ENCODE measurements at places on chromosomes 11 and 22.

DNA sequence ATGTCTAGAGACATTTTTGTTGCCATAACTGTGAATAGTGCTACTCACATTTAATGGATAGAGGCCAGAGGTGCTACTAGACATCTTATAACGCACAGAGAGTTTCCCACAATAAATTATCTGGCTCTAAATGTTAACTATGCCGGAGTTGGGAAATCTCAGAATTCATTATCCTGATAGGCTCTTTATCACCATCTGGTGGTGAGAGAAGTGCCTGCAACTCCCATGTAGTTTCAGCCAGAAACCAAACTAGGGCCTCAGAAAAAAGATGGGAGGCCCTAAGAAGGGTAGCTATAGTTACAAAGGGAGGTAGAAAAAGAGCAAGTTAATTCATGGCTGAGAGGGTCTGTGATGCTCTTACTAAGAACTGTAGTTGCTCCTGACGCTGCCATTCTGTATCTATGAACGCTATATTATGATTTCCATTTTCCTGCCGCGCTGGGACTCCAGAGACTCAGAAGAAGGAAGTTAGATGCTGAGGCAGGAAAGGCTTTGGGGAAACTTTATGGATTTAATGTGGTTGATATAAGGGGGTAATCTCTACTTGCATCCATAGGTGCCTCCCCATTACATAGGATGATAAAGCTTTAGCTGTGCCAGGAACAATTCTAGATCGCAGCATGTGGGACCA, 22.9 kb upstream of the MRPL17 start:
- peak; percentile 37 for DNase-seq

GRCh38 chr11:67372993-67373647, at the start of gene CLCF1:
TSS of gene CLCF1 (minus strand) at chr11:67373598. CDS start at chr11:67373539, 59 bp downstream.
- no peak for DNase-seq

DNA sequence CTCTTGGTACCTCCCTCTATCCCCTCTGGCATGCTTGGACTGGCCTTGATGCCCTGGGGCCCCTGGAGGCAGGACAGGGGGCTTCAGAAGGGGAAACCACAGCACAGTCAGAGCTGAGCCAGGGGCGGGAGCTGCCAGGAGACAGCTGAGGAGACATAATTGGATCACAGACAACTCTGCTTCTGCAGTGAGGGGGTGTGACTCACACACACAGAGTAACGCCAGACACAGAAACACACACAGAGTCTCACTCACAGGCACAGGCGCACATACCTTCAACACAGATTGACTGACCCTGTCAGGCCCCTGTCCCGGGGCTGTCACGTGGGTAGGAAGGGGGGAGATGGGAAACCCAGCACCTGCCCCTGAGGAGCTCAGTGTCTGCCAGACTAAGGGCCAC, 20.6 kb downstream of the STARD10 start:
- DNase-seq = no peak

DNA sequence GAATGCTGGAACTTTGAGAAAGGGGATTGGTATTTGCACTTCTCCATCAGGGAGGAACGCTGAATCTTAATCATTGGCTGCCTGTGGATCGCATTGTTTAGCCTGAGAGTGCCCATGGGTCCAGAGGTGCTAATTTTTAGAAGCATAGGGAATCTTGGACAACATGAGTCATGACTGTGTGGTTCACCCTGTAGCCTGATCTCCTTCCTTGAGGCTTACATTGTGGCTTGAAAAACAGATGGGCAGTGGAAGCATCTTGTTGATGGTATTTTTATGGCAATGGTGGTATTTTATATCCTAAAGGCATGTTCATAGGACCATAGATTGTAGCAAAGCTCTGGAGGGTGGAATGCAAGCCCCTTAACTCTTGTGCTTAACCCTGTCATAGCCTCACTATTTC, 99.2 kb upstream of the DBX1 start:
- no peak for DNase-seq

DNA sequence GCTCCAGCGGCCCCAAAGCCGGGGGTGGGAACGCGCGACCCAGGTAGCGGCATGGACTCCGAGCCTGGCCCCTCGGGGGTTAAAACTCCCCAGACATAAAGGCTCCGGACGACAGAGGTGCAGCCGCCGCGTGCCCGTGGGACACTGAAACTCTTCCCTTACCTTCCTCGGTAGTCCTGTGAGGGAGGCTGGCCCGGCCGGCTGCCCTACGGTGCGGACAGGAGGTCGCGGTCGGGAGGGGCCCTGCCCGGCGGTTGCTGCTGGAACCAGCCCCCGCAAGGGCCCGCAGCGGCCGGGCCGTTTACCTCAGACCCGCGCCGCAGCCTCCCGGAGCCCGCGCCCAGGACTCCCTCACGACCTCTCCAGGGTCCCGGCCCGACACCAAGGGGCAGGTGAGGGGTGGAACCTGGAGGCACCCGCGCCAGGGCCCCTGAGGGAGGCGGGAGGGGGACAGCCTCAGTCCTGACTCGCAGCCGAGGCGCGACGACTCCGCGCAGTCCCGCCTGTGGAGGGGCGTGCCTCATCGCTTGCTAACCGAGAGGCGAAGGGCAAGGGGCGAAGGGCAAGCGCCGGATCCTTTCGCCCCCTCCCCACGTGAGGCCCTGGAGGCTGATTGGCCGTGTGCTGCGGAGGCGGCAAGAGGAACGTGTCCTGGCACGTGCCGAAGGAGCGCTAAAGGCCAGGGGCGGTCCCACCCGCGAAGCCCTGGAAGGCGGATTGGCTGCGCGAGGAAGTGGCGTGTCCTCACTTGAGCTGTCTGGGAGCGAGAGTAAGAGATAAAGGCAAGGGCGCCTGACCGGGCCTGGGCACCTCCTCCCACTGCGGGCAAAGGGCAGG, at the start of gene UPB1:
Gene UPB1 (plus strand): TSS at position 805 of the 837 bp plus-strand sequence. CDS start 72 bp downstream, outside the sequence.
- DNase-seq = no peak

DNA sequence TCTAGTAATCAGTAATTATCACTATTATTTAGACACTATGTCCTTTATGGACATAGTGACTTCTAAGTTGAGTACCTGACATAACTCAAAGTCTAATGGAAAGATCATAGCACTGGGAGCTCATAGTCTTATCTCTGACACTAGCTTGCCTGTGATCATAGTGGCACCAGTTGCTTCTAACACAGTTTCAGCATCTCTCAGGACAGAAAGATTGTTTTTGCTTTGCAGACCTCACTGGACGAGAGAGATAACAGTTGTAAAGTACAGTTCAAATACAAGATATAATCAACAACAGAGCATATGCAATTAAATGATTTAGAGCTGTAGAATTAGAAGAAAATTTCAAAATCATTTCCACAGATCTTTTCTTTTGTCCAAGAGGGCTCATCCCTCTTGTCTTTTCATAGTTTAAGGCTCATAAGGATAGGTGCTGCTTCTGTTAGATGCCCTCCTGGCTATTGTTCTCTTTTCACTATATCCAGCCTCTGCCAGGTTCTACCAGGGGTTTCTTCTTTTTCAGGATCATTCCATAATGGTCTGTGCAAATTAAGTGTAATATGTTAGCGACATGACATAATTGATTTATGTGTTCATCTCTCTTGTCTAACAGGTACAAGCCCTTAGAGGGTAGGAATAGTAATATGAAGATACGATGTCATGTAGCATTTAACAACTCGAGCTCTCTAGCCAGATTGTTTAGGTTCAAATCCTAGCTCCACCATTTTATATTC, 1175.4 kb upstream of the TENM4 start:
- no peak for DNase-seq

GRCh38 chr22:41968601-41969000, 642 bp upstream of the SEPTIN3 start:
- DNase-seq = no peak

- peak; percentile 55 for DNase-seq
Measured at GRCh38 chr22:40238425-40239344, 61.0 kb downstream of the TNRC6B start.

DNA sequence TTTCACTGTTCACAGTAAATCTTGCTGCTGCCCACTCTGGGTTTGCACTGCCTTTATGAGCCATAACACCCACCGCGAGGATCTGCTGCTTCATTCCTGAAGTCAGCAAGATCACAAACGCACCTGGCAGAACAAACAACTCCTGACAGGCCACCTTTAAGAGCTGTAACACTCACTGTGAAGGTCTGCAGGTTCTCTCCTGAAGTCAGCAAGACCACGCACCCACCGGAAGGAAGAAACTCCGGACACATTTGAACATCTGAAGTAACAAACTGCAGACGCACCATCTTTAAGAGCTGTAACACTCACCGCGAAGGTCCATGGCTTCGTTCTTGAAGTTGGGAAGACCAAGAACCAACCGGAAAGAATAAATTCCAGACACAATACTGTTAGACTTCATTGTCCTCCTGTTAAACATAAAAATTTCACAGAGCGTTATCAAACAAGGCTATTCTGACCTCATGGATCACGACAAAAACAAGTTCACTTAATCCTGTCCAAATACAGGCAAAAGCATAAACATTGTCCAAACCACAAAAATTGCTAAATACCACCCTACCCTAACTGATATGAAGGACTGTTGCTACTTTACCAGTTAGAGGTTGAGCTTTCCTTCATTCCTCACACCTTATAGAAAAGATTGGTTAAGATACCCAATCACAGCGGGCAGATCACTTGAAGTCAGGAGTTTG, 3.0 kb upstream of the CCDC117 start:
- no peak for DNase-seq

GRCh38 chr11:78985663-78986062, 411.0 kb upstream of the NARS2 start:
- DNase-seq = no peak

DNA sequence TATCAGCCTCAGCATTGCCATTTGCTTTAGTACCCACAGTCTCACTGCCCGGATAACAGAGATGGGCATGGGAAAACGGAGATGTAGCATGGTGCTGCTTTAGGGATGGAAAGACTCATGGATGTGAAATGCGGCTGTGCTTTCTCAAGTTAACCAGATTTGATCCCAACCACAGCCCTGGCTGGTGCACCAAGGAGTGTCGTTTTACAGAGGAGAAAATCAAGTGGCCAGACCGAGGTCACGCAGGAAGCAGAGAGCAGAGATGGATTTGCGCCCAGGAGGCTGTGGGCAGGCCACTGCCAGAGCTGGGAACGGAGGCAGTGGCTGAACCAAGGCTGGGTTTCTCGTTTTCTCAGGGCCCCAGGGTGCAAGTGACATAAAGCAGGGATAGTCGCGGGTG, 9.0 kb downstream of the MB start:
- DNase-seq = no peak

All from activated CD4-positive, alpha-beta T cell treated with anti-CD3 and anti-CD28 coated beads, Interleukin-2, Interleukin-4, amounts not matched to agents 100 ng/mL and 50 ng/mL, durations not matched to agents 16 hours and 8 hours (primary cell).